ENCODE measurements at places on chromosomes 2 and 18. TPM values are rescaled to one million over a fixed set of nuclear protein-coding genes. Genes with fewer than 3 reads are reported as not detected.

The IKZF2 gene
- total RNA-seq = 8.0 TPM

- H3K36me3 ChIP-seq = no peaks in the 10 kb centered on the region
- H3K27ac ChIP-seq = peak overlapping the region; percentile 33
- no peaks in the 10 kb centered on the region for H3K27me3 ChIP-seq
These were observed 145.1 kb downstream of the B3GNT2 start for GRCh38 chr2:62340994-62341484.

GRCh38 chr18:11581286-11581685 lies 28.1 kb upstream of the SLC35G4 start:
- H3K27me3 ChIP-seq = no peaks in the 10 kb centered on the region
- H3K36me3 ChIP-seq = no peaks in the 10 kb centered on the region
- H3K4me1 ChIP-seq = no peaks in the 10 kb centered on the region

GRCh38 chr2:263774-264492 lies at the start of gene SH3YL1:
Gene SH3YL1, minus strand, starts transcription at chr2:264032. Its CDS starts 48 bp downstream, at chr2:263984.
- H3K27me3 ChIP-seq = no peaks in the 10 kb centered on the region
- no peaks in the 10 kb centered on the region for H3K4me1 ChIP-seq
- peak; percentile 79 for DNase-seq
- H3K36me3 ChIP-seq = no peaks in the 10 kb centered on the region
- peak within 1 kb of the TSS; percentile 88 for H3K4me3 ChIP-seq

The ZSWIM2 gene
- total RNA-seq = not detected

The FSHR gene
- total RNA-seq = not detected

The GLI2 gene
- total RNA-seq = 3.6 TPM

The BMP10 gene
- total RNA-seq = not detected

GRCh38 chr2:184372484-184372883 lies 225.8 kb upstream of the ZNF804A start:
- no peak overlapping the region for H3K4me3 ChIP-seq
- DNase-seq = no peak
- no peak overlapping the region for H3K27ac ChIP-seq
- H3K27me3 ChIP-seq = no peaks in the 10 kb centered on the region

DNA sequence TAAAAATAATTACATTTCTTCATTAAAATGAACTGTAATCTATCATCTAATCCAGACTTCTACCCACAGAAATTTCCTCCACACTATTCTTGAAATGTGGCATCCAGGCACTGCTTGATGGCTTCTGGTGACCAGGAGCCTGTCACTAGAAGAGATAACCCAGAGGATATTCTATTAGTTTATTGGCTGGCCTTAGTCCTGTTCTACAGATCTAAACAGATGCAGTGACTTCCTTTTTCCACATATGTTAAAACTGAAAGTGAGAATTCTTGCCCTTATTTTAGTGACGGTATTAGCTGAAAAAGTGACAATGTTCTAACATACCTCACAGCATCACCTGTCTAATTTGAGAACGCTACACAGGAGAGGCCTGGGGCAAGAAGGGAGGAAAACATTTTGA lies 775.4 kb downstream of the TSN start:
- H3K4me3 ChIP-seq = no peak overlapping the region
- no peak for DNase-seq
- no peak overlapping the region for H3K27ac ChIP-seq

- no peak overlapping the region for H3K27ac ChIP-seq
- no peaks in the 10 kb centered on the region for H3K27me3 ChIP-seq
- H3K4me1 ChIP-seq = no peaks in the 10 kb centered on the region
These were observed 249.8 kb downstream of the ANAPC1 start for GRCh38 chr2:111634050-111634794.

DNA sequence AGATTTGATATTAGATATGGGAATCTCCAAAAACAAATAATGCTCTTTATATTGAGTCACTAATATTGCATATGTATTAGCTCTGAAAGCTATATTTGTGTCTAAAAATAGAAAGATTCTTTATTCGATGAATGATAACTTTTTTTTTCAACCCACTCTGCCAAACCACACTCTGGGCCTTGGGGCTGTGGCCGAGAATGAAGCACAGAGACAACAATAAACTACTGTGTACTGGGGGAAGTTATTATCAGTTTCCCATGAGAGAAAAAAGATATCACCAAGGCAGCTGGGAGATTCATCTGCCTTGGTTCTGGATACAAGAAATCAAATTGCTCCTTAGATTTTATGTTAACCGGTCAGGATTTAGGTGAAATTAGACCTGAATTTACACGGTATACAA lies 762.2 kb downstream of the SUCLG1 start:
- H3K4me1 ChIP-seq = no peaks in the 10 kb centered on the region
- no peaks in the 10 kb centered on the region for H3K36me3 ChIP-seq

DNA sequence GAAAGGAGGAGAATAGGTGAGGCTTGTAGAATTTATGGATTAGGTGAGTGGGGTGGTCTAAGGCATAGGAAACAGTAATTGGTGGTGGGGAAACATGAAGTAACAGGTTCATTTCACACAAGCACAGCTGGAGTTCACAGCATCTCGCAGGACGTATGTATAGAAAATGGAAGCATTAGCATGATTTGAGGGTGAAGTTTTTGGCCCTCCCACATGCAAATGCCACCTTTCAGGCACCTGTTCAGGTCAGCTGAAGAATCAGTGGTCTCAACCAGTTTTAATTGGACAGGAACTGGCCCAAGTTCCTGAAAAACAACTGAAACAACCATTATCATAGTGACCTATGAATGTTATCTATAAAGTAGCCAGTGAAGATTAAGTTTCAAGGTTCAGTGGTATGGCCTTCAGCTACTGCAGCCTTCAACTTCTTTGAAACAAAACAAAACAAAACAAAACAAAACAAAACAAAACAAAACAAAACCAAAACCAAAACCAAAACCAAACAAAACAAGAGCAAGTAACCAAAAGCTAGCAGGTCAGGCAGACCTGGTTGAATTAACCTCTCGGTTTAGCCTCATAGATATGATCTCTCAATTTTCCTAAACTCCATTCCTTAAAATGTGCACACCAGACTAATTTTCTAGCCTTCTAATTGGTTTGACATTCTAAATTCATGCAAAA lies 102.1 kb upstream of the SPHKAP start:
- no peak overlapping the region for H3K27ac ChIP-seq
- no peak overlapping the region for H3K4me3 ChIP-seq
- no peaks in the 10 kb centered on the region for H3K36me3 ChIP-seq
- no peak for DNase-seq
- no peaks in the 10 kb centered on the region for H3K4me1 ChIP-seq

DNA sequence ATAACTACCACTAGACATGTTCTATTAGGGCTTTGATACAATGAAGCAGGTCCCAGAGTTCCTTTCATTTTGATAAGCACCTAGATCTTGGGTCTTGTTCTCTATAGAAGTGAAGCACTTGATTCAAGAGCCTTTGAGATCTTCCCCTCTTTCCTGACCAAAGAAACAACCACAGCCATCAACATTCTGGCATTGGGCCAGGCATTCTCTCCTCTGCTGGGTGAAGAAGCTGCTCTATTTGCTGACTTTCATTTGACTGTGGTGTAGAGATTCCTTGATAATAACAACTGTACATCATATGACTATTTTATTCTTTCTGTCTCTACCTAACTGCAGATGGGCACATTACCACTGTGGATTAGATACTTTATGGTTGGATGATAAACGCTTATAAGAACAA lies 96.6 kb upstream of the LYPD1 start:
- H3K4me3 ChIP-seq = no peak overlapping the region
- H3K27ac ChIP-seq = no peak overlapping the region
- no peaks in the 10 kb centered on the region for H3K36me3 ChIP-seq
- no peaks in the 10 kb centered on the region for H3K4me1 ChIP-seq
- no peak for DNase-seq
- H3K27me3 ChIP-seq = no peaks in the 10 kb centered on the region

- no peaks in the 10 kb centered on the region for H3K36me3 ChIP-seq
- no peak overlapping the region for H3K4me3 ChIP-seq
These were observed 593.2 kb downstream of the ZEB2 start for GRCh38 chr2:143926736-143927135.

GRCh38 chr2:42967959-42968674 lies 175.7 kb upstream of the HAAO start:
- peak overlapping the region; percentile 75 for H3K27ac ChIP-seq
- no peaks in the 10 kb centered on the region for H3K27me3 ChIP-seq
- no peak for DNase-seq

GRCh38 chr2:221708902-221709301 lies 136.8 kb upstream of the EPHA4 start:
- H3K36me3 ChIP-seq = no peaks in the 10 kb centered on the region
- H3K27ac ChIP-seq = no peak overlapping the region
- no peaks in the 10 kb centered on the region for H3K4me1 ChIP-seq
- no peak overlapping the region for H3K4me3 ChIP-seq
- no peak for DNase-seq
- peaks cover 6% of the 10 kb centered on the region for H3K27me3 ChIP-seq

- no peaks in the 10 kb centered on the region for H3K36me3 ChIP-seq
- H3K4me1 ChIP-seq = no peaks in the 10 kb centered on the region
- no peak overlapping the region for H3K4me3 ChIP-seq
- H3K27me3 ChIP-seq = no peaks in the 10 kb centered on the region
These were observed 256.9 kb downstream of the NDUFA10 start for GRCh38 chr2:239768031-239768790.

- no peaks in the 10 kb centered on the region for H3K4me1 ChIP-seq
- H3K4me3 ChIP-seq = no peak overlapping the region
- DNase-seq = no peak
These were observed 25.6 kb upstream of the PRLH start for GRCh38 chr2:237540823-237541222.

GRCh38 chr2:33430856-33431255 lies 45.6 kb upstream of the RASGRP3 start:
- H3K36me3 ChIP-seq = no peaks in the 10 kb centered on the region
- no peak overlapping the region for H3K4me3 ChIP-seq
- H3K27ac ChIP-seq = no peak overlapping the region
- H3K27me3 ChIP-seq = no peaks in the 10 kb centered on the region

- H3K36me3 ChIP-seq = no peaks in the 10 kb centered on the region
- H3K27ac ChIP-seq = no peak overlapping the region
- no peaks in the 10 kb centered on the region for H3K4me1 ChIP-seq
- H3K27me3 ChIP-seq = no peaks in the 10 kb centered on the region
- no peak overlapping the region for H3K4me3 ChIP-seq
These were observed 112.9 kb downstream of the CLIP4 start for GRCh38 chr2:29227935-29228675.

GRCh38 chr2:85794491-85795121 lies 40.8 kb downstream of the ATOH8 start:
- peak overlapping the region; percentile 65 for H3K27ac ChIP-seq
- H3K27me3 ChIP-seq = no peaks in the 10 kb centered on the region
- no peaks in the 10 kb centered on the region for H3K36me3 ChIP-seq
- H3K4me3 ChIP-seq = no peak overlapping the region

GRCh38 chr2:170340693-170341068 lies 162.7 kb downstream of the MYO3B start:
- H3K27me3 ChIP-seq = no peaks in the 10 kb centered on the region
- no peak overlapping the region for H3K4me3 ChIP-seq
- no peak for DNase-seq
- H3K4me1 ChIP-seq = no peaks in the 10 kb centered on the region
- no peaks in the 10 kb centered on the region for H3K36me3 ChIP-seq

GRCh38 chr2:145741636-145742035 lies 1221.7 kb upstream of the ZEB2 start:
- H3K4me3 ChIP-seq = no peak overlapping the region
- no peaks in the 10 kb centered on the region for H3K36me3 ChIP-seq
- no peaks in the 10 kb centered on the region for H3K27me3 ChIP-seq
- no peak overlapping the region for H3K27ac ChIP-seq
- H3K4me1 ChIP-seq = no peaks in the 10 kb centered on the region

DNA sequence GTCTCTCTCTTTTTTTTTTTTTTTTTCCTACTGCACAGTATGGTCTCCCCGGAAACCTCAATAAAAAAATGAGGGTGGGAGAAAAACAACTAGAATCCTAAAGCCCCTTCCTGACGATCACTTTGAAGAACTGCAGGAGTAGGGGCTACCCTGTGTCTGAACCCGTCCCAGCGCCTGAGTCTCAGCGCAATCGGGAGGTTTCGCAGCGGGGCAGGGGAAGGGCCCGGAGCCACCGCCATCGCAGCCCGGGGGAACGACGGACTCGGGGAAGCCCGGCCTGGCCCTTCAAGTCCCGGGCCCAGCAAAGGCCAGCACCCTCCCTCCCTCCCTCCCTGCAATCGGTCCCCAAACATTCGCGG lies 411 bp downstream of the NARS1 start:
- H3K4me3 ChIP-seq = peak overlapping the region; percentile 86
- H3K36me3 ChIP-seq = no peaks in the 10 kb centered on the region
- no peaks in the 10 kb centered on the region for H3K4me1 ChIP-seq
- DNase-seq = no peak
- H3K27ac ChIP-seq = peak overlapping the region; percentile 94
- no peaks in the 10 kb centered on the region for H3K27me3 ChIP-seq

The HOXD13 gene
- not detected for total RNA-seq

The SERPINB8 gene
- total RNA-seq = 13.5 TPM

- no peaks in the 10 kb centered on the region for H3K4me1 ChIP-seq
- no peaks in the 10 kb centered on the region for H3K27me3 ChIP-seq
- no peaks in the 10 kb centered on the region for H3K36me3 ChIP-seq
- no peak for DNase-seq
- H3K27ac ChIP-seq = no peak overlapping the region
These were observed 441.7 kb downstream of the RNF144A start for GRCh38 chr2:7358865-7359447.

- H3K4me3 ChIP-seq = no peak overlapping the region
- no peaks in the 10 kb centered on the region for H3K27me3 ChIP-seq
- DNase-seq = no peak
- H3K4me1 ChIP-seq = no peaks in the 10 kb centered on the region
These were observed 115.8 kb upstream of the NOSTRIN start for GRCh38 chr2:168686452-168687191.

DNA sequence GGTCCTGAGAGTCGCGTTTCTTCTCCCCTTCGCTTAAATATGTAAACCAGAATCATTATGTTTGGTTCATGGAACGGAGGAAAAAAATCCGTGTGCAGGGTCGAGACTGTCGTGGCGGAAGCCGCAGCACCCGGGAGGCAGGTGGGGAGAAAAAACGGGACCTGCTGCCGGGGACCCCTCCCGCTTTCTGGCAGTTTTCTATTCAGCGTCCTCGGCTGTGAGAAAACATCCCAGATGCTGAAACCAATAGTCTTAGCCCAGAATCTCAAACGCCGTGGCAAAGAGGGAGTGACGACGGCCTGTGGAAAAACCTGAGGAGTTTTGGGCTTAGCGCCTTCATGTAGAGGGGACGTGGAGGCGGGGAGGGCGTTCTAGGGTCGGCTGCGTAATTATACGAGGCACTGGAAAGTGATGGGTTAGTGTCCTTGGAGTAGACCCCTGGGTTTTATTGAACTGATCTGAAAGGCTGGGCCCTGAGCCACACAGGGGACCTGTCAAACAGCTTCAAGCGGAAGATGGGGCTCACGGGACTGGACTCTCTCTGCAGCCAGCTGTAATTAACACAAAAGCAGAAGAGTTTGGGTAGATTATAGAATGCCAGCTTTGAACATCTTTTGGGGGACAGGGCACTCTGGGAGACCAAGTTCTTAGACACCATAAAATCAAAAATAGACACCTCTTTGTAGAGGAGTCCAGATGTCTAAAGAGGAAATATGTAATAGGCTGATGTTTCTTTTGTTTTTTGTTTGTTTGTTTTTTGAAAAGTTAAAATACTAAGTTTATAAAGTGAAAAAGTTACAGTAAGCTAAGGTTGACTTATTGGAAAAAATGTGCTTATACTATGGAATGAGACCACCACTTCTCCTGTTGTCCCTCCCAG lies 834 bp upstream of the BUB1 start:
- H3K27ac ChIP-seq = peak overlapping the region; percentile 87
- H3K27me3 ChIP-seq = no peaks in the 10 kb centered on the region
- no peaks in the 10 kb centered on the region for H3K4me1 ChIP-seq
- no peaks in the 10 kb centered on the region for H3K36me3 ChIP-seq

The LRRC30 gene
- total RNA-seq = not detected

Data from breast epithelium (tissue), 4 donors.